Hepatocyte (in vitro differentiated cells): ENCODE measurements at places on chromosomes 13 and 19.
A peak's percentile ranks its signal among the peaks of the same experiment; 100 is the strongest.

GRCh38 chr13:106176117-106176516 is 359.3 kb downstream of the EFNB2 start:
- no peak for DNase-seq

GRCh38 chr13:24053519-24054251 is 106.8 kb upstream of the SPATA13 start:
- DNase-seq: peak; percentile 86

DNA sequence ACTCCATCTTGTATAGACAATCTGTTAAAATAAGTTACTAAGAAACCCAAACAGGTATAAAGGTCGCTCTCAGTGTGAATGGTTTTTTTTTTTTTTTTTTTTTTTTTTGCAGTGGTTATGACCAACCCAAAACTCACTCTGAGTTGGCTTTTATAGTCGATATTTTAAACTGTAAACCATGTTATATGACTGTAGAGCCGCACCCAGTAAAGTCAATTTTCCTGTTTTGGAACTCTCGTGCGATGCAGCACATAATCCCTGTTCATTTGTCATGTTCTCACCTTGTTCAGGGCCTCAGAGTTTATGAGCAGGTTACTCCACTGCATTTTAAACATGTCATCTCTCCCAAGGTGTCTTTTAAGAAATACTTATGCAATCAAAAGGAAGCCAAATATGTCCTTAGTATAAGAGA is 112.5 kb downstream of the KLF5 start:
- peak; percentile 66 for DNase-seq

GRCh38 chr19:45363861-45364459 is 6.4 kb downstream of the ERCC2 start:
- no peak for DNase-seq

GRCh38 chr13:72506706-72507105 is 220.7 kb downstream of the MZT1 start:
- no peak for DNase-seq

DNA sequence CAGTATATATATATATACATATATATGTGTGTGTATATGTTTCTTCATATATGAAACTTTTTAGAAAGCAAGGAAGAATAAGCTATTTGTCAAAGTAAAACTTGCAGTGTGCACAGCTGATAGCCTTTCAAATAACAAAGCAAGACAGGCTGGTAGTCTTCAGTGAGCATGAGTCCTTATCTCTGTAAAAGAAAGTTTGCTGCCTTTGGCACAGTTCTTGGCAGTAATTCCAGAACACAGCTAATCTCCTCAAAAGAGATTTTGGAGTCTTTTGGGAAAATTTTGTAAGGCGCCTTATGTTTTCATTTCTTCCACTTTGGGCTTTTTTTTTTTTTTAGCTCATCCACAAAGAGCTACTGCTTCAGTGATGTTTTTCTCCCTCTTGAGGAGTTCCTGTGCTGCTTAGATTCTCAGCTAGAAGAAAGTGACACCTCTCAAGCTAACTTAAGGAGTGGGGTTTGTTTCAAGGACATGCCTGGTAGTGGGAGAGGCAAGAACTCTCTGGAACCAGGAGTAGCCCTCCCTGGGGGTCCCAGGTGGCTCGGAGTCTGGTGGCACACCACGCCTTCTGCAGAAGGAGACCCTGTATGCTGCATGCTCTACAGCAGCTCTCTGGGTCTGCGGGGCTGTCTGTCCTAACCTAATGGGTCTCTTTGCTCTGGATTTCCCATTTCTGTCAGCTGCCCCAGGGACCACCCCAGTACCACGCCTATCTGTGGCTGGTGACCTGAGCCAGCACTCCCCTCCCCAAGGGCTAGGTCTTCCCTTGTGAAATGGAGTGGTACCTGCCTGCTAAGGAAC is 58.8 kb downstream of the TNFRSF19 start:
- no peak for DNase-seq

DNA sequence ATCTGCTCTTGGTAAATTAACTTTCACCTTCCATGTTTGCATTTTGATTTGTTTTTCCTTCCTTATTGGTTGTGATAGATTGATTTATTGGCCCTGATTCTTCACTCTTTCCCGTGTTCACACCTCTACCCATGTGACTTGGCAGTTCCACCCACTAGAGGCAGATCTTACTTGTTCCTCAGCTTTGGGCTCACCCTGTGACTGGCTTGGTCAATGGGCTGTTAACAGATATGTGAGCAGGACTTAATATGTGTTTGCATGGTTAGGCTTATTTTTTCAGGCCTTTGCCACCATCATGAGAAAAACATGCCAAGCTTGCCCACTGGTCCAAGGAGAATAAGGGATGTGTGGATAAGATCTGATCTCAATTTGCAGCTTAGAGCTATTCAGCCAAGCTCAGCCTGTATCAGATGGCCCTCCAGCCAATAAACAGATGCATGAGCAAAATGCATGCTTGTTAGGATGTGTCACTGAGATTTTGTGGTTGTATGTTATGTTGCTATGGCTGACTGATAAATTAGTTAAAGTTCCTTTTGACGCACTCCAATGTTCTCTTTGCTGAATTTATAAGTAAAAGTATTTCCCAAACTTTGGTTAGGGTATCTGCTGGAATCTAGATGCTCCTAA is 48.0 kb downstream of the RGCC start:
- DNase-seq: no peak

DNA sequence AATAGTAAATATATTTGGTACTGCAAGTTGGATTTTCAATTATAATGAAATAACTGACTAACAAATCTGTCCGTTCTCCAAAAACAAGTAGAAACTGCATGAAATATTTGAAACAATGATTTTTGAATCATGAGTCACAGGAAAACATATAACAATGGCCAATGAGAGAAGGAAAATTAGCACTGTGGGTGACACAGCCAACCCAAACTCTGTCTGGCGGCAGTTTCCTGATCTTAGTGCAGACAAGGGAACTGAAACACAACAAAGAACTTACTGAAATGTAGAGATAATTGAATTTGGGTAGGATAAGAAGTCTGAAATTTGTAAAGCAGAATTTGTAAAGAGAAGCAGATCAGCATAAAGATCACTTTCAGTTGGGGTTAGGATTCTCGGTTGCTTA is 2743.3 kb upstream of the PCDH20 start:
- DNase-seq: no peak

DNA sequence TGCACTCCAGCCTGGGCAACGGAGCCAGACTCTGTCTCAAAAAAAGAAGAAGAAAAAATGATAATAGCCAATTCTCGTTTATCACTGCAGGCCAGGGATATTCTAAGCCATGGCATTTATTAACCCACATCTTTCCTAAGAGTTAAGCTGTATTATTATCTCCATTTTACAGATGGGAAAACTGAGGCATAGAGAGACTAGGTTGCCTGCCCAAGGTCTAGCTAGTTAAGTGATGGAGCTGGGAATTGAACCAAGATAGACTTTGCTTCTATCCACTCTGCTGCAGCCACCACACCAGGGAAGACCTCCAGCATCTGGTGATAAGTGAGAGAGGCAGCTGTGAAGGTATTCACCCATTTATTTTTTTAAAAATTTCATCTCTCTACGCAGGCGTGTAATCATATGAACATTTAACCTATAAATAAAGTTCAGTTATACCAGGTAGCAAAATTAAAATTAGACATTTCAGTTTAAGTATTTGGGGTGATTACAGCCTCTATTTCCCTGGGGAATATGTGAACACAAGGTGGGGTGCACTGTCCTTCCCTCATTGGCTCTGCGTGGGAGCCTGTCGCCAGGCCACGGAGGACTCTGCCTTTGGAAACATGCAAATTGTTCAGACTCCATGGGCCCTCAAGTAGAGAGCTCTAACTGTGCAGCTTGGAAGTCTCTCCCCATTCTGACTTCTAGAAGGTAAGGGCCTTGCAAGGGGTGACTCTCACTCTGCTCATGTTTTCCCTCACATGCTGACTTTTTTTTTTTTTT is 157.8 kb downstream of the SIPA1L3 start:
- no peak for DNase-seq

GRCh38 chr13:41053384-41053826 is 7.9 kb upstream of the WBP4 start:
- no peak for DNase-seq
